Lower lobe of right lung (tissue), 2 donors: ENCODE measurements at places on chromosomes 16 and 17.

DNA sequence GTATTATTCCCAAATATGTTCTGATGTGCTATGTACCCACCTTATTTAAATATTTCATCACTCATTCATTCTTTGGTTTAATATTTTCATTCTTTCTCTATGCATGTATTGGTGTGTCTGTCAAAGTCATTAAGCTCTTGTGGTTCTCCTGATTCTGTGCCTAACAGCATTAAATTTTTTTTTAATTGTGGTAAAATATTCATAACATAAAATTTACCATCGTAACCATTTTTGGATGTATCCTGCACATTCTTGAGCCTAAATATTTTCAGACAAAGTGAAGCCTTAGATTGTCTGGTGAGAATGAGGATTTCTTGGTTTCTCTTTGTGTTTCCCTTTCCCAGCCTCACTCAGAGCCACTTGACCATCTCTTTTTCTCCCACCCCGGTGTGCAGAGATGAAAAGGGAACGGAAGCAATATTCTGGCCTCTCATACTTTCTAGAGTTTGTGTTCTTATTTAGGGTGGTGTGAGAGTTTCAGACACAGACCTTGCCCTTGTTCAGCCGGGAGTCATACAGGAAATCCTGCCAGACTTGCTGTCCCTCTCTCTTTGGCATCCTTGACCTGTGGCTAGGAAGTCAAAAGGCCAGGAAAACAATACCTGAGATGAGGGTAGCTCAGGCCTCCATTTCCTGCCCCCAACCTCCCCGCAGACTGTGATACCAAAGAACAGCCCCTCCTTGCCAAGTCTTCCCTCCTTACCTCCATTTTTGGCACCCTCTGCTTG is 4.9 kb downstream of the CCL5 start:
- no peaks in the 10 kb centered on the region for H3K27me3 ChIP-seq
- no peak overlapping the region for H3K27ac ChIP-seq
- no peak for DNase-seq
- H3K36me3 ChIP-seq, result no peaks in the 10 kb centered on the region
- H3K4me1 ChIP-seq, result peaks cover 10% of the 10 kb centered on the region
- H3K4me3 ChIP-seq, result no peak overlapping the region

DNA sequence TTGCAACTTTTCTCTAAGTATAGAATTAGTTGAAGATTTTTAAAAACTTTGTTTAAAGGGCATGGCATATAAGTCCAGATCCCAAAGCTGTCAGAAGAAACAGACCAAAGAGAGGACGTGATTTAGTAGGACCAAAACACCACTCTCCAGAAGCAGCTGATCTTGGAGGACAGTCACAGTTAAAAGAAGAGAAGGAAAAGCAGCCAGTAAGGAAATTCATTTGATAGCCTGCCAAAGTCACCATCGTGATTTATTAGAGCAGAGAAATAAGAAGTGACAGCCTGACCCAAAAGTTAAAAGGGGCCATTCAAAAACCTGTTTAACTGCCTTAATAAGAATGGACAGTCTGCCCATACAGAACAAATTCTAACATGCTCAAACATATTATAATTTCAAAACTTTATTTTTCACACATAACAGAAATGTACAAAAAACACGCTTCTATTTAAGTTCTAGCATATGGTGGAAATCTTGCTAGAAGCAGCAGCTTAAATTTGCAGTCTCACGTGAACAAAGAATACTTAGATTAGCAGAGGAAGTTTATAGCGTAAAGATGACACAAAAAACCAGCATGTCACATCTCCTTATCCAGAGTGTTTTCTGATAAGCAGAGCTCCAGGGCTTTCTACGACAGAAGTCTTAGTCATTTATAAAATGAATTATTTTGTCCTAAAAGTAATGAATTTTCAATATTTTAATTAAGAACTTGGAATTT is 37.2 kb downstream of the TXNDC11 start:
- no peak overlapping the region for H3K27ac ChIP-seq
- no peak for DNase-seq
- no peak overlapping the region for H3K4me3 ChIP-seq
- peaks cover 49% of the 10 kb centered on the region for H3K36me3 ChIP-seq
- H3K27me3 ChIP-seq, result no peaks in the 10 kb centered on the region

- no peaks in the 10 kb centered on the region for H3K27me3 ChIP-seq
- H3K36me3 ChIP-seq, result no peaks in the 10 kb centered on the region
- no peak overlapping the region for H3K4me3 ChIP-seq
- H3K4me1 ChIP-seq, result peaks cover 57% of the 10 kb centered on the region
- no peak overlapping the region for H3K27ac ChIP-seq
Measured at GRCh38 chr17:81333616-81334368, 38.7 kb upstream of the SLC38A10 start.

- H3K27me3 ChIP-seq, result peaks cover 39% of the 10 kb centered on the region
- no peak for DNase-seq
- peaks cover 5% of the 10 kb centered on the region for H3K36me3 ChIP-seq
- no peak overlapping the region for H3K27ac ChIP-seq
- peaks cover 26% of the 10 kb centered on the region for H3K4me1 ChIP-seq
- H3K4me3 ChIP-seq, result no peak overlapping the region
Measured at GRCh38 chr17:50114849-50115357, 15.1 kb downstream of the SAMD14 start.

GRCh38 chr17:77127735-77128361 is 12.9 kb upstream of the SEC14L1 start:
- H3K4me3 ChIP-seq, result peak overlapping the region; percentile 38
- no peaks in the 10 kb centered on the region for H3K36me3 ChIP-seq
- peaks cover 60% of the 10 kb centered on the region for H3K4me1 ChIP-seq
- no peaks in the 10 kb centered on the region for H3K27me3 ChIP-seq
- peak overlapping the region; percentile 81 for H3K27ac ChIP-seq

DNA sequence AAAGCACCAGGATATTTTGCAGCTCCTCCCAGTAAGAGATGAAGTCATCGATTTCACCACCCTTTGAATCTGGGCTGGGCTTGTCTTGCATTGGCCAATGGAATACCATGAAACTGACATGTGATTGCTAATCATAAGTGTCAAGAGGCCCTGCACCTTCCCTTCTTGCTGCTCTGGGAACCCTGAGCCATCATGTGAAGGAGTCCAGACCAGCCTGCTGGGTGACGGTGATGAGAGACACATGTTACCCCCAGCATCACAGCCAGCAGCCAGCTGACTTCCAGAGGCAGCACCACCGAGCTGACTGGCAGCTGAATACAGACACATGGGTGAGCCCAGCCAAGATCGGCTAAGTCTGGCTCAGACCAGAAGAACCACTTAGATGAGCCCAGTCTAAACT is 43.6 kb upstream of the CACNG4 start:
- H3K4me1 ChIP-seq, result no peaks in the 10 kb centered on the region
- H3K27ac ChIP-seq, result no peak overlapping the region
- H3K4me3 ChIP-seq, result no peak overlapping the region

DNA sequence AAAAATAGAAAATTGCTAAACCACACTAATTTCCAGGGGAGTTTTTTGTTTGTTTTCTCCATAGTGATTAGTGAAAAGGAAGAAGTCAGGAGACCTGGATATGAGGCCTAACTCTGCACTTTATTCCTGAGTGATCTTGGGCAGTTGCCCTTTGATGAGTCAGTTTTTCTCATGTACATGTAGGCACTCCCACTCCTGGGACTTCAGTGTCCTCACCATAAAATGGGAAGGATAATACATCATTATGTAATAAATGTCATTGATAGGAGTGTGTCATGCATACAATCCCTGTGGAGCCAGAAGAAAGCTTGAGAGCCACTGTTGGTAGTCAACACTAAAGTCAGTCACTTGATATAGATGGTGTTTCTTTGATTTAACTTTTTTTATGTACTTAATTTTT is 32.5 kb downstream of the WIPF2 start:
- no peak for DNase-seq
- no peaks in the 10 kb centered on the region for H3K27me3 ChIP-seq
- H3K27ac ChIP-seq, result no peak overlapping the region
- peaks cover 5% of the 10 kb centered on the region for H3K36me3 ChIP-seq

GRCh38 chr17:46836500-46836899 is 14.9 kb upstream of the WNT9B start:
- peak; percentile 22 for DNase-seq
- peaks cover under 1% of the 10 kb centered on the region for H3K4me1 ChIP-seq
- no peaks in the 10 kb centered on the region for H3K36me3 ChIP-seq
- no peak overlapping the region for H3K27ac ChIP-seq

- no peak for DNase-seq
- no peak overlapping the region for H3K4me3 ChIP-seq
- no peak overlapping the region for H3K27ac ChIP-seq
- H3K27me3 ChIP-seq, result no peaks in the 10 kb centered on the region
- no peaks in the 10 kb centered on the region for H3K4me1 ChIP-seq
- H3K36me3 ChIP-seq, result no peaks in the 10 kb centered on the region
Measured at GRCh38 chr17:13531721-13532120, 70.0 kb downstream of the HS3ST3A1 start.

DNA sequence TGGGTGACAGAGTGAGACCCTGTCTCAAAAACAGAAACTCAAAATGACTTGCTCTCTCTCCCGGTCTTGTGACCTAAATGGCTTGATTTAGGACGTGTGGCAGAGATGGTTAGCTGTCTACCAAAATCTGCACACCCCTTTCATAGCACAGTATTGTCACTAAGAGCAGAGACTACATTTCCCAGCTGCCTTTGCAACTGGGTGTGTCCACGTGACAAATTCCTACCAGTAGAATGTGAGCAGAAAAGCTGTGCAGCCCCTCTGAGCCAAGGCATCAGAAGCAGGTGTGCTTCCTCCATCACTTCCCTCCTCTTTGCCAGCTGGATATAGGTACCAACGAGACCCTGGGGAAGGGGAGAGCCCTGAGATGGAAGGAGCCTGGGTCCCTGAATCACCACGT is 25.5 kb downstream of the GPR142 start:
- H3K4me1 ChIP-seq, result no peaks in the 10 kb centered on the region
- H3K27ac ChIP-seq, result no peak overlapping the region
- H3K36me3 ChIP-seq, result no peaks in the 10 kb centered on the region
- no peak overlapping the region for H3K4me3 ChIP-seq
- H3K27me3 ChIP-seq, result no peaks in the 10 kb centered on the region

GRCh38 chr17:77099997-77100396 is 40.8 kb upstream of the SEC14L1 start:
- DNase-seq, result peak; percentile 91
- peak overlapping the region; percentile 80 for H3K27ac ChIP-seq
- H3K4me3 ChIP-seq, result no peak overlapping the region
- peaks cover 49% of the 10 kb centered on the region for H3K4me1 ChIP-seq
- H3K36me3 ChIP-seq, result peaks cover 10% of the 10 kb centered on the region
- no peaks in the 10 kb centered on the region for H3K27me3 ChIP-seq

- no peak overlapping the region for H3K4me3 ChIP-seq
- no peaks in the 10 kb centered on the region for H3K4me1 ChIP-seq
- H3K27me3 ChIP-seq, result no peaks in the 10 kb centered on the region
- H3K36me3 ChIP-seq, result no peaks in the 10 kb centered on the region
- H3K27ac ChIP-seq, result no peak overlapping the region
Measured at GRCh38 chr17:53142890-53143289, 679.8 kb upstream of the KIF2B start.

GRCh38 chr17:14302091-14302430 is 1.2 kb downstream of the HS3ST3B1 start:
- no peaks in the 10 kb centered on the region for H3K36me3 ChIP-seq
- peak; percentile 65 for DNase-seq
- H3K4me3 ChIP-seq, result peak overlapping the region; percentile 66
- peaks cover 44% of the 10 kb centered on the region for H3K4me1 ChIP-seq
- peak overlapping the region; percentile 82 for H3K27ac ChIP-seq

DNA sequence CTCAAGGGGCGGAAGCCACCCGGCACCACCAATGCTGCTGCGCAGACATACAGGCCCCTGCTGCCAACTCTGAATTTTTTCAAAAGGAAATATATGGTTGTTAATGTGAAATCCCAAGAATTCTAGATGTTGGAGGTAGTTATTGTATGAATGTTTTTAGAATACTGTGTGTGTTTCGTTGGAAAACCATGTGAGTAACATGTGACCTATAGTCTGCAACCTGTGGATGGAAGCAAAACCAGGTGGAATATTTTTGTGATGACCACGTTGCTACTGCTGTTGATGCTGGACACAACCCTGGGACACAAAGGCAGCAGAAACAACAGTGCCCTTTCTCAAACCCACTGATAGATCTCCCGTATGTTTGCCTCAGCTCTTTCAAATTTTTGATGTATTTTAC is 376.3 kb upstream of the SALL1 start:
- no peaks in the 10 kb centered on the region for H3K27me3 ChIP-seq
- no peak for DNase-seq
- no peak overlapping the region for H3K4me3 ChIP-seq
- no peak overlapping the region for H3K27ac ChIP-seq
- H3K36me3 ChIP-seq, result no peaks in the 10 kb centered on the region
- H3K4me1 ChIP-seq, result no peaks in the 10 kb centered on the region
